Mucosa of descending colon (tissue), 3 donors: ENCODE measurements at places on chromosomes 3 and 15. TPM values are rescaled to one million over a fixed set of nuclear protein-coding genes. Genes with fewer than 3 reads are reported as not detected.

- DNase-seq: no peak
Observed at GRCh38 chr3:2567451-2567850, 468.8 kb downstream of the CNTN4 start.

GRCh38 chr3:45657853-45658252, 31.3 kb upstream of the SACM1L start:
- no peak for DNase-seq

DNA sequence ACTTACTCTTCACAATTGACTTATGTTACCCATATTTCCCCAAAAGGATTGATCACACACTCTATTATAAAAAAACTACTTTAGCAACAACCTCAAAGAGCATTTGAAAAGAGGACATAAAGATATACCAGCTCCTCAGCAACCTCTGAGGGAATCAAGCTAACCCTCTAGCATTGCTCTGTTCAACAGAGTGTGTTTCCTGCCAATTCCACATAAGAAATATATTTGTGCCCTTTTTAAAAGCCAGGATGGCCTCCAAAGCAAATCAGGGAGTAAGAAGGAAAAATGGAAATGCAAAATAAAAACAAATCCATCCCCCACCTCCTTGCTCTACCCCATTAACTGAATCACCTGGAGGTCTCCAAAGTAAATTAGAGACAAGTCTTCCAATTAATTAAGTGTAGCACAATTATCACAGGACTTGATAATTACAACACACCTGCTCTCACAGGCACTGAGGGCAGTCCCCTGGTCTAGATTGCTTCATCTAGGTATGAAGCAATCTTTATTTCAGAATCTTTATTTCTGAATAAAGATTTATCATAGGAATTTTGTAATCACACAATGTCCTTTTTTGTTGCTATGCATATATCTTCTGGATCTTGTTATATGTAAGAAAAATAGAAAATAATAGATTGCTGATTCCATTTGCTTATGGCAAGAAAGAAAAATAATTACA, 34.8 kb downstream of the GPR176 start:
- no peak for DNase-seq

GRCh38 chr3:11099306-11099705, 55.0 kb upstream of the HRH1 start:
- DNase-seq: no peak

DNA sequence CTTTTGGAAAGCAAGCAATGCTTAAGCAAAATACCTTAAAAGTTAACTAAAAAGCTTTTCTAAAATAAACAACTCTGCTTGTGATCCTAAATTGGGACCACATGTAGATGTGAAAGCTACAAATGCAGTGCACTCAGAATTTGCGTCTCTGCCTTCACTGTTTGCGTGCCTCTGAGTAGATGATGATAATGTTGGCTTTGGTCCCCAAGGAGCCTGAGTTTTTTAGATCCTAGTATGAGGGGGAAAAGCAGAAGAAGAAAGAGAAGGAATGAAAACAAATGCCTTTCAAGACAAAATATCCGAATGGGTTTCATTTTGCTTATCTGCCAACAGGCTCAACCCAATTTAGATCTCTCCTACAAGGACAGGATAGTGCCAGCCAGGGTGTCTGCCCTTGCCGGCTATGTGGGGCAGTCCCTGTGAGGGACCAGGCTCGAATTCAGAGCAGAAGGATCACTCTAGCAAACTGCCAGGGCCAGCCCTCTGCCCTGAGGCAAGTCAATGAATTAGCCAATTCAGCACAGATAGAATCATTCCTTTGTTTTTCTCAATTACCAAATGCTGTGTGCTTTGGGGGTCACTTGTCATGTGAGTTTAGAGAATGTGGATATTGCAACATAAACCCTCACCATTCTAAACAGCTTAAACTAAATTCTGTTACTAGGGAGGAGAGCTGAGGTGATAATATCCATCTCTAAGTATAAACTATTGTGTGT, 28.5 kb downstream of the SCG5 start:
- no peak for DNase-seq

Gene PP2D1
- not detected for total RNA-seq

DNA sequence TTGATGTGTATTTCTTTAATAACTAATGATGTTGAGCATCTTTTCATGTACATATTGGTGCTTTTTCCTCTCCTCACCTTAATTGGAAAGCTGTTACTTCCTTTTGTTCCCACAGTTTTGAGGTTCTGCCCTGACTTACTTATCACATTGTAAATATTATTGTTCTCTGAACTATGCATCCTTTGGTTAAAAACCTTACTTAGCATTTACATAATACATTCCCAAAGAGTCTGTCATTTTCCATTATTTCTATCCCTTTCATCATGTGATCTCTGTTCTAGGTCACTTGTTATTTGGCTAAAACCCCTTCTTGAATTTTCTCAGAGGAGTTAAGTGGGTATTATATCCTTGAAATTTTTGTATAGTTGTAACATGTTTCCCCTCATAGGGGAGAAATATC, 33.0 kb downstream of the SLC12A6 start:
- DNase-seq: no peak

GRCh38 chr3:63450634-63451363, 172.7 kb downstream of the SYNPR start:
- peak; percentile 44 for DNase-seq

- peak; percentile 6 for DNase-seq
Observed at GRCh38 chr3:126816986-126817777, 113.1 kb downstream of the CHCHD6 start.

DNA sequence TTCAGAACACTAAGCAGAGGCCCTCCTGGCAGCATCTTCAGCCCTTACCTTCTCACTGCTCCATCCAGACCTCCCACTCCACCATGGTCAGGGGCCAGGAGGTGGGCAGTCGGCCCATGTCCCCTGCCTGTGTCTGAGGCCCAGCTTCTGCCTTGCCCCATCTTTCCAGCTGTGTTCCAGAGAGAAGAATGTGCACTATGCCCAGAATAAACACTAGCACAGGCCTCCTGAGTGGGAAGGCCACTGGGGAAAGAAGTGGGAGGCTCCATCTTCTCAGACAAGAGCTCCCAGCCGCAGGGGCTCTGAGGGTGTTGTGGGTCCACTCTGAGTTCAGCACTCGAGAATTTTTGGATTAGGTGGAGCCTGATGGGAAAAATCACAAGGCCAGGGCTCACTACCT, 44.5 kb downstream of the ADCY5 start:
- DNase-seq: peak; percentile 16

Gene GHRL
- 0.55 TPM for total RNA-seq

- no peak for DNase-seq
Observed at GRCh38 chr3:127459891-127460290, 130.6 kb downstream of the TPRA1 start.

Gene ANKRD28
- 50.5 TPM for total RNA-seq

GRCh38 chr3:44584646-44585501, at the start of gene ZNF660:
Gene ZNF660, plus strand, starts transcription at chr3:44584964. Its CDS starts 9,230 bp downstream, at chr3:44594194.
- DNase-seq: peak; percentile 26

Gene NR2E3
- 1.2 TPM for total RNA-seq

Gene SCN5A
- total RNA-seq: 1.3 TPM

Gene WNT7A
- not detected for total RNA-seq

Gene STRIT1
- not detected for total RNA-seq

GRCh38 chr3:46383951-46384330, 13.2 kb downstream of the CCR5 start:
- DNase-seq: no peak

Gene PYDC2
- not detected for total RNA-seq

GRCh38 chr3:138833899-138834595, 681 bp downstream of the PIK3CB start:
- peak; percentile 84 for DNase-seq

DNA sequence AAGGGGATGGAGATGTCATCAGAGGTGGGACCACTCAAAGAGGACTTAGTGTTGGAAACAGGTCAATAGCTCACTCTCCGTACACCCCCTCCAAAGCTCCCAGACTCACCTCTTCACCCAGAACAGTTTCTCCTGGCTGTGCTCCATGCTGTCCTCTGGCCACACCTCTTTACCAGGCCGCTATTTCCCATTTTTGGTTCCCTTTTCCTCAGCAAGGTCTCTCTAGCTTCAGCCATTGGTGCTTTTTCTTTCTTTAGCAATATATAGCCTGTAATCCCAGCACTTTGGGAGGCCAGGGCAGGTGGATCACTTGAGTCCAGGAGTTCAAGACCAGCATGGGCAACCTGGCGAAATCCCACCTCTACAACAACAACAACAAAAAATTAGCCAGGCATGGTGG, 123.6 kb upstream of the SMAD3 start:
- DNase-seq: no peak

Gene MRPL3
- total RNA-seq: 48.6 TPM

GRCh38 chr3:58329150-58329921, 3.4 kb upstream of the PXK start:
- no peak for DNase-seq

DNA sequence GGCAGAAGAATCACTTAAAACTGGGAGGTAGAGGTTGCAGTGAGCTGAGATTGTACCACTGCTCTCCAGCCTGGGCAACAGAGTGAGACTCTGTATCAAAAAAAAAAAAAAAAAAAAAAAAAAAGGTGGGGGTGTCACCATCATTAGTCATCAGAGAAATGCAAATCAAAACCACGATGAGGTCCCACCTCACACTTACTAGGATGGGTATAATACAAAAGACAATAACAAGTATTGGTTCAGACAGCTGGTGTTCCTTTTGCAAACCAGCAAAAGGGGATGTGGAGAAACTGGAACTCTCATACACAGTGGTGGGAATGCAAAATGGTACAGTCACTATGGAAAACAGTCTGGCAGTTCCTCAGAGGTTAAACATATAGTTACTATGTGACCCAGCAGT, 78.7 kb upstream of the TSC22D2 start:
- no peak for DNase-seq

- DNase-seq: no peak
Observed at GRCh38 chr3:150370122-150370602, 37.9 kb upstream of the TSC22D2 start.

DNA sequence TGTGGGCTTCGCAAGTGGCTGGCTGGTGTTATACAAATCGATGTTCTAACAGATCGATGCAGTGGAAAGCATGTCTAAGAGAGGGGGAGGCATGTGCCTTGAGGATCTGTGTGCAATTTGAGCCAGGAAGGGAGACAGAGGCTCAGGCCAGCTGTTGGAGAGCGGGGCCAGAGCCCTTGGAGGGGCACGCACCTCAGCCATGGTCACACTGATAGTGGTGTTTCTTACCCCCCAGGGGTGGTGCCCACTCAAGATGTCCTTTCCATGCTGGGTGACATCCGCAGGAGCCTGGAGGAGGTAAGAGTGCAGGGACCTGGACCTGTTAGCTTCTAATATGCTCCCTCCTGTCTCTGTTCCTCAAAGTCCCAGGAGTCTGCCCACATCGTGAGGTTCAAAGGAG, 3.8 kb upstream of the ABTB1 start:
- no peak for DNase-seq

DNA sequence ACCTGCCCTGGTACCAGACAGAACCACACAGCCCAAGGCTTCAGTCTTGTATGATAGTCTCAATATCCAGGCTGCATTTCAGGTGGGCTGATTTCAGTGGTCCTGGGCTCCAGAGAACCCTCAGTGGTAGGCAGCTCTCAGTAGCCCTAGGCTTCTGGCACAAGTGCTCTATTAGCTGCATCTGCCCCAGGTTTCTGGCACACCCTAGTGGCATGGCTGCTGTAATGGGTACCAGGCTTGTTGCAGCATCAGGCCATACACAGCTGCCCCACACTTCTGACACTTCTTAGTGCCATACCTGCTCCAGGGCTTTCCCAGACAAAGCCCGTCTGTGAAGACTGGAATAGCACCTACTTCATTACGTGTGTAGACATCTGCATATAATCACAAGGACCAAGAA, 1062.2 kb upstream of the EPHA6 start:
- peak; percentile 4 for DNase-seq

- no peak for DNase-seq
Observed at GRCh38 chr3:117843356-117843755, 1133.8 kb downstream of the TUSC7 start.

DNA sequence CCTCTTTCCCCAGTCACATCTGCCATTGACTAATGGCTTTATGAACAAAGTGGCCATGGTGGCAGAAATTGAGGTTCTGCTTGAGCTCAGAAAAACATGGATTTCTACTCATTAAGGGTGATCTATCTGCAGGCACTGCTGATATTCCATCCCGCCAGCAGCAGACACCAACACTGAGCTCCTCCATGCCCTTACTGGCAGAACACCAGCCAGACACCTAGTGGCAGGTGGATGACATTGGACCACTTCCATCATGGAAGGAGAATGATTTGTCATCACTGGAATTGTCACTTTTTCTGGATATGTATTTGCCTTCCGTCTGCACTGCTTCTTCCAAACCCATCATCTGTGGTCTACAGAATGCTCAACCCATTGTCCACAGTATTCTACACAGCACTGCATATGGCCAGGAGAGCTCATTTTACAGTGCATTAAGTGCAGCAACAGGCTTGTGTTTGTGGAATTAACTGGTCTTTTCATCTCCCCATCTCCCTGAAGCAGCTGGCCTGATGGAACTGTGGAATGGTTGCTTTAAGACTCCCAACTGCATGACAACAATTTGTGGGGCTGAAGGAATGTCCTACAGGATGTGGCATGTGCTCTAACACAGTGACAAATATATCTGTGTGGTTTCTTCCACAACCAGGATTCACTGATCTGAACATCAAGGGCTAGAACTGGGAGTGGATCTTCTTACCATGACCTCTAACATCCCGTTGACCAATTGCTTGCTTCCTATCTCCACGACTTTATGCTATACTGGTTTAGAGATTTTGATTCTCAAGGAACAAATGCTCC, 103.4 kb downstream of the WNT7A start:
- DNase-seq: no peak

- DNase-seq: no peak
Observed at GRCh38 chr3:139940622-139941021, 5.6 kb downstream of the CLSTN2 start.

- DNase-seq: no peak
Observed at GRCh38 chr3:165529451-165529850, 307.8 kb downstream of the BCHE start.

- no peak for DNase-seq
Observed at GRCh38 chr3:8992199-8992598, 28.9 kb upstream of the RAD18 start.

DNA sequence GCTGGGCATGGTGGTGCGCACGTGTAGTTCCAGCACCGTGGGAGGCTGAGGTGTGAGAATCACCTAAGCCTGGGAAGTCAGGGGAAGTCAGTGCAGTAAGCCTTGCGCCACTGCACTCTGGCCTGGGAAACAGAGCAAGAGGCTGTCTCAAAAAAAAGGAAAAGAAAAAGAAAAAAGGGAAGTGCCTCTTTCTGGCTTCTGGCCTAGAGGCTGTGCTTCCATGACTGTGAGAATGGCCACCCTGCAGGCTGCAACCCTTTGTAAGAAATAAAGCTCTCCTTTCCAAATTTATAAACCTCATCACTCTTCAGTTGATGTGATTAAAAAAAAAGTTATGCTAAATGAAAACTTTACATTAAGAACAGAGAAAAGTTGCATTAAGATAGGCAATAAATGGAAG, 774.3 kb downstream of the TUSC7 start:
- DNase-seq: no peak

Gene COL8A1
- total RNA-seq: 0.75 TPM

- no peak for DNase-seq
Observed at GRCh38 chr15:65824031-65824743, 32.1 kb upstream of the DENND4A start.

GRCh38 chr3:112086875-112087524, 811 bp downstream of the C3orf52 start:
- DNase-seq: no peak

- DNase-seq: no peak
Observed at GRCh38 chr3:97736928-97737327, 27.6 kb upstream of the ARL6 start.

- no peak for DNase-seq
Observed at GRCh38 chr3:23889386-23889785, 27.4 kb downstream of the NKIRAS1 start.
